ENCODE measurements at places on chromosomes 5 and 9.
A peak's percentile ranks its signal among the peaks of the same experiment; 100 is the strongest.

DNA sequence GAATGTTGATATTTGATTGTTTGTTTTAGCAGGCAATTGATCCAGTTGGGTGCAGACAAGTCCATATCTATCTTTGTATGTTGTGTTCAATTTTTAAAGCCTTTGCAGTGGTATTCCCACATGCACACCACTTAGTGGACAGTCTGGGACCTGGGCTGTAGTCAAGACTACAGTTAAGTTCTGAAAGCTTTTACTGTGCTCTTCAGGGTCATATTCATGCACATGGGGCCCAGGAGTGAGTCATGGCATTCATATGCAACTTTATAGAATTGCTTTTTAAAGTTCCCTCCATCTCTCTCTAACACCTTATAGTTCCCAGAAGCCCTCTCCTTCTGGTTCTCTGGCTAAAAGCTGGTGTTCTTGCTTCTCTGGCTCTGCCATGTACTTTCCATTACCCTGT lies 228.2 kb upstream of the CCNH start:
- no peak for DNase-seq

- peak; percentile 16 for DNase-seq
These were observed 475 bp upstream of the GOLM1 start for GRCh38 chr9:86099701-86100364.

GRCh38 chr9:93958819-93959682 lies 3.9 kb upstream of the BARX1 start:
- peak; percentile 60 for DNase-seq

GRCh38 chr5:133287500-133287899 lies 235.7 kb downstream of the HSPA4 start:
- no peak for DNase-seq

GRCh38 chr9:136534366-136534765 lies 11.5 kb downstream of the NOTCH1 start:
- DNase-seq: no peak

All from MV-4-11 (cell line).